ENCODE measurements at places on chromosomes 1 and 21.

GRCh38 chr1:220990427-220991339 lies 111.4 kb downstream of the HLX start:
- DNase-seq: no peak

GRCh38 chr1:200686620-200687019 lies 16.9 kb upstream of the DDX59 start:
- DNase-seq: no peak

- DNase-seq: peak; percentile 74
These were observed 22.9 kb downstream of the SPSB1 start for GRCh38 chr1:9315411-9316079.

- no peak for DNase-seq
These were observed 33.4 kb downstream of the CD247 start for GRCh38 chr1:167484726-167485502.

- DNase-seq: no peak
These were observed 228.8 kb downstream of the OMA1 start for GRCh38 chr1:58317694-58318093.

All from astrocyte of the cerebellum (primary cell).